BJ (cell line): ENCODE measurements at places on chromosomes 7 and 10.

DNA sequence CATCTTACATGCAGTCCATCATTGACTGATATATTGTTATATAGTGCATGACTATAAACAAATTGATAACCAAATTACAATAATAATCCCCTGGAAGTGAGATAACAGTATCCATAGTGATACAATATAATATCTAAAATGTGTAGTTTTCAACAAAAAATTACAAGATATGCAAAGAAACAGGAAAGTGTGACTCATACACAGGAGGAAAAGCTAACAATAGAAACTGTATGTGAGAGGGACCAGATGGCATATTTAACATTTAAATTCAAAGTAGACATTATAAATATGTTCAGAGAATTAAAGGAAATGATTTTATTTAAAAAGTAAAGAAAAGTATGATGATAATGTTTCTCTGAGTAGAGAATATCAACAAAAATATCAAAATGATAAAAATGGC lies 8.0 kb downstream of the OR9A2 start:
- no peak for DNase-seq

DNA sequence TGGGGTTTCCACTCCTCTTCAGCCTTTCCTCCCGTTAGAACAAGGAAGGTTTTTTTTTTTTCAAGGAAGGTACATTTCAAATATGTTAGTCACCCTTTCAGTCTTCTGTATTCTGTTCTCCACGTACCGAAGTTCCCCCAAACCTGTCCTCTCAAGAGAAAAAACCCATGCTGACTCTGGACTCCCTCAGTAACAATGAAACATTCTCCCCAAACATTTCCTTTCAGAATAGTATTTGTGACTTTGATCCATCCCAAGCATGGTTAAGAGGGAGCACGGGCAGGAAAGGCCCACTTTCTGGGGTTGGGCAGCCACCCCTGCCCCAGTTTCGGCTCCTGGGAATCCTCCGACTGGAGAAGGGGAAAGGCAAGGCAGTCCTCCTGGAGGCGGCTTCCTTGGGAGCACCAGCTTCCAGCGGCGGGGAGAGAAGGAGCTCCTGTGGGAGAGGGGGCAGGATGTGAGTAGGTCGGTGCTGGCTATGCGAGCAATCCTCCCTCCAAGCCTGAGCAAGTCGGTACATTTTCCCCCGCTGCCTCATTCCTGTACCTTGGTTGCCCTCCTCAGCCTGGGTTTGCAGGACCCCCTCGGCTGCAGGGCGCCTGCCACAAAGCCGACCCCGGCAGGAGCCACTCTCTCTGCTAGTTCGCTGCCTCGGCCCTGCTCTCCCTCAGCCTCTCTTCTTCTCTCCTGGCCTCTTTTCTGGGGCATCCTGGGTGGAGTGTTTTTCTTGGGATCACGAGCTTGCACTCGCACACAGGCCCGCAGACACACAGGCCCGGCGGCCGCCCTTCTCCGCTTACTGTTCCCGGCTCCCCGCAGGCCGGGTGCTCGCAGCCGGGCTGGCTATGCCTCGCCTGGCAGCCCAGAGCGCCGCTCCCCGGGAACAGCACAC lies 2.1 kb upstream of the HOXA1 start:
- no peak for DNase-seq

- DNase-seq, result no peak
Measured at GRCh38 chr7:117014099-117014656, 60.9 kb downstream of the ST7 start.

- DNase-seq, result no peak
Measured at GRCh38 chr7:19114551-19114855, 2.9 kb downstream of the TWIST1 start.

- no peak for DNase-seq
Measured at GRCh38 chr10:98433881-98434732, 12.6 kb downstream of the HPS1 start.

DNA sequence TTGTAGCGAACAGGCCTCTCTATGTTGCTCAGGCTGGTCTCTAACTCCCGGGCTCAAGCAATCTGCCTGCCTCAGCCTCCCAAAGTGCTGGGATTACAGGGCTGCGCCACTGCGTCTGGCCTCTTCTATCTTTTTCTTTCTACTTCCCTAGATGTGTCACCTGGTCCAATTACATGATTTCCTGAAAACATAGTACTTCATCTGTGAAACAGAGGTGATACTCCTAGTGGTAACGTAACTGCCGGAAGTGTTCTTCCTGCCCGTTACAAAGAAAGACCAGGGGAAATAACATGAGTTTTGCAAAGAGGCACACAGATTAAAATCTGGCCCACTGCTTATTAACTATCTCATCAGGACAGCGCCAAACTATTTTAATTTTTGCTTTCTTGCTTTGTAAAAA lies 18.4 kb upstream of the HGF start:
- no peak for DNase-seq

GRCh38 chr7:17939211-17939605 lies 1.1 kb downstream of the SNX13 start:
- no peak for DNase-seq

- DNase-seq, result peak; percentile 35
Measured at GRCh38 chr7:131897016-131897789, 340.8 kb upstream of the PODXL start.

DNA sequence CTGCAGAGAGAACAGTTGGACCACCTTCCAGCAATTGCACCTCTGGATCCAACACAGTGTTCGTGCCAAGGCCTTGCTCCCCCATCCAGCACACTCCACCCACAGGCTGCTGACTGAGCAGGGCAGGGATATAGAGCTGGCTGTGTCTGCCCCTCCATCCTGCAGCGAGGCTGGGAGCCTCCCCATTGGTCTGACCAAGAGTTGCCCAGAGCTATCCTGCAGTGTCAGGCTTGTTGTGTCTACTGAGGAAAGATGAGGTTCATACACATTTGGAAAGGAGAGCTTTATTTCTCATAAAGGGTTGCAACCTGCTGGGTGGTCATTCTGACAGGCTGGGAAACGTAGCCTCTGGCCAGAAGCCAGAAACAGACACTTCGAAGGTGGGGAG lies 27.1 kb downstream of the PRF1 start:
- DNase-seq, result no peak

DNA sequence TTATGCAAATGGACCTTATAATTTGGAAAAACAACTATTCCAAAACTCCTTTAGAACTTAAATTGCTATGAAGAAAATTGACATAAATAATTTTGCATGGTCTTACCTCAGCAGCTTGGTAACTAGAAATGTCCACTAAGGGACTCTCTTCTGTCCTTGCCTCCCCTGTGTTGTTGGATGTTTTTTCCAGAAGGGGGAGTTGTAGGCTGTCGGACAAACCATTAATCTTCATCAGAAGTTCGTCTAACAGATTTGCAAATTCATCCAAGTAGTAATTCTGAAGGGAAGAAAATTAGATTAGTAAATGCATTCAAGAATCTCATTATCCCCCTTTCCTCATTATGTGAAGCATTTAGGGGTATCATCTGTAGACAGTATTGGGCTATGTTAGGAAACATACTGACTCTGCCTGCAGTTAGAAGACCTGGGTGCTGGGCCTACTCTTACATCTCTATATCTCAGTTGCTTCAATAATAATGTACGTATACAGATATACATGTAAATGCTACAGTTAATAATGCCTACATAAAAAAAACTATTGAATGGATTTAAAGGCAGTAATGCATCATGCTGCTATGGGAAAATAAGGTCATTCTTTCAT lies 155.6 kb downstream of the PKD1L1 start:
- no peak for DNase-seq

- no peak for DNase-seq
Measured at GRCh38 chr10:57823398-57823797, 444.3 kb downstream of the IPMK start.

- DNase-seq, result no peak
Measured at GRCh38 chr7:136502162-136502561, 366.3 kb upstream of the CHRM2 start.

- no peak for DNase-seq
Measured at GRCh38 chr7:157090485-157091165, 48.1 kb upstream of the UBE3C start.

DNA sequence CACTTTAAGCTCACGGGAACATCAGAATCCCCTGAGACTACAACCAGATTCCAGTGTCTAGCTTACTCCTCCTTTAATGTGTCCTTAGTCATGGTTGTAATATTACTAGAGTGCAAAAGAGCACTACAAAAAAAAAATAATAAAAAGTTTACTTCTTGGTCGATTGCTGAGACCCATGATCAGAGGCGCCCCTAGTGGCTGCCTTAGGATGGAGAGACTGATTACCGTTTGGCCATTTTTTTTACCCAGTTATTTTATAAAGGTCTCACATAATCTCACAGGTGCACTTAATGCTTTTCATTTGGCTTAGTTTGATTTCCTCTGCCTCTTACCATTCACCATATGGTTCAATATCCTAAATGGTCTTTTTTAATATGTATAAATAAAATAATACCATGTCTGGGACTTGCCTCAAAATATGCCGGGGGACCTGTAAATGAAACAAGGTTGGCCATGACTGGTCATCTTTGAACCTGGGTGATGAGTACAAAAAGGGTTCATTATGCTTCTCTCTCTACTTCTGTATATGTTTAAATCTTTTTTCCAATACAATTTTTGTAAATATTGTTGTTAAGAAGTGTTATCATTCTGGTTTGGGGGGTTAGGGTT lies 331.5 kb upstream of the NFE2L3 start:
- DNase-seq, result no peak

- DNase-seq, result no peak
Measured at GRCh38 chr10:43944381-43945093, 295.9 kb upstream of the ZNF32 start.

DNA sequence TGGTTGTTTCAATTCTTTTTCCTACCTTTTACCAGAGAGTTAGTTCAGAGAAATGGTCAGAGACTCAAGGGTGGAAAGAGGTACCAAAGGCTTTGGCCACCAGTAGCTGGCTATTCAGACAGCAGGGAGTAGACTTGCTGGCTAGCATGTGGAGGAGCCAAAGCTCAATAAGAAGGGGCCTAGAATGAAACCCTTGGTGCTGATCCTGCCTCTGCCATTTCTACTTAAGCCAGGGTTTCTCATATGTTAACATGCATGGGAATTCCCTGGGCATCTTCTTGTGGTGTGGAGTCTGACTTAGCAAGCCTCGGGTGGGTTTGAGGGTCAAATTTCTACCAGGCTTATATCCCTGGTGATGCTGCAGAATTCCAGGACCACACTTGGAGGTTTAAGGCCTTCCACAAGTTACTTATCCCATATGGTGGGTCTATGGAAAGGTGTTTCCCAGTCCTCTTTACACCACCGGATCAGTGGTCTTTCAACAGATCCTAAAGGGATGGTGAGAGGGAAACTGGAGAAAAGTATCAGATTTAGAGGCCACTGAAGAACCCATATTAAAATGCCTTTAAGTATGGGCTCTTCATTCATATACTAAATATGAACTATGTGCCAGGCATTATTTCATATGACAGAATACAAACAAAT lies 3.2 kb downstream of the IL6 start:
- DNase-seq, result no peak

- no peak for DNase-seq
Measured at GRCh38 chr10:97549587-97550322, 22.8 kb upstream of the ANKRD2 start.

GRCh38 chr10:98425511-98426352 lies 10.8 kb upstream of the PYROXD2 start:
- DNase-seq, result no peak

GRCh38 chr7:131583430-131583829 lies 27.0 kb upstream of the PODXL start:
- DNase-seq, result no peak

DNA sequence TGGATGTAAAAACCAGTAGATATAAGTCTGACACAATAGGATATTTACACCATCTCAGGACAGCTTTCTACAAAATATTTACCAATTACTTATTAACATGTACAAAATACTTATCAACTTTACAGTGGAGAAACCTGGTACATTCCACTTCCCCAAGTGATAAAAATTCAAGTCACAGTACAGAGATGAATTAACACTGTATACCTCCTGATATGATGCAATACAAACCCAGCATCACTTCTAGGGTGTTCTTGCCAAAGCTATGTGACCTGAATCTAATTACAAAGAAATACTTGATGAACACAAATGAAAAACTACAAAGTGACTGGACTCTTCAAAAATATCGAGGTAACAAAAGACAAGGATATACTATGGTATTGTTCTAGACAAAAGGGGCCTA lies 156.4 kb upstream of the FGFR2 start:
- no peak for DNase-seq

DNA sequence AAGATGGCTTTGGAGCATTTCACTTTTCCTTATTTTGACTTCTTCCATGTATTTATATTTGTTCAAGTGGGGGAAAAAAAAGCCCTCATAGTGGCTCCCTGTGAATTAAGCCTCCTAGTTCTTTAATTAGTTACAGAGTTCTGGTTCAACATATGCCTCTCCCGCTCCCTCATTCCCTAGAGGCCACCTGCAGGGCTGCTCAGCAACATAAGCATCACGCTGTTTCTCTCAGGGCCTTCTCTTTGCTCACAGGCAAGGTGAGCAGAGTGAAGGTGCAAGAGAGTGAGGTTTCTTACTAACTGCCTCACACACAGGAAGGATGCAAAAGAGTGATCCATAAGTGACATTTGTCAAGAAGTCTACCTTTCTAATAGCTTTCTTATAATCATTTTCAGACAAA lies 196.7 kb downstream of the SEMA3E start:
- no peak for DNase-seq

GRCh38 chr7:16504019-16504418 lies 22.6 kb upstream of the LRRC72 start:
- DNase-seq, result no peak
